ENCODE measurements at places on chromosomes 5 and 9.
A peak's percentile ranks its signal among the peaks of the same experiment; 100 is the strongest.

GRCh38 chr5:113029614-113030013, 53.0 kb downstream of the DCP2 start:
- no peak for DNase-seq

GRCh38 chr9:136984464-136985026, 1.8 kb downstream of the LCNL1 start:
- no peak for DNase-seq

DNA sequence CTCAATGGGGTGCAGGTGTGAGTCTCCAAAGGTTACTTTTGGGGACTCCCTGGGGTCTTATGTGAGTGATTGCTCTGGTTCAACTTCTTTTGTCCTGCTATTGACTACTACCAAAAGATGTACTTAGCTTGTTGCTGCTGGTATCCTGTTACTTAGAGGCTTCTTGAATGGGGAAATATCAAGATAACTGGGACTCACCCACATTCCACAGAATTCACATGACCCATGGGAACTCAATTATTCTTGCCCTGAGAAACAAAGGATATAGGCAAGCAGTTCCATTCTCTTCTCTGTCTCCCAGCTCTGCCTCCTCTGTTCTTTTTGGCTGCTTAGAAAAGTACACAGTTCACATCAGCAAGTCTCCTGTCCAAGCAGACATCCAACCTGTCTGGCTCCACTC, 105.9 kb downstream of the UNC13B start:
- DNase-seq = no peak

DNA sequence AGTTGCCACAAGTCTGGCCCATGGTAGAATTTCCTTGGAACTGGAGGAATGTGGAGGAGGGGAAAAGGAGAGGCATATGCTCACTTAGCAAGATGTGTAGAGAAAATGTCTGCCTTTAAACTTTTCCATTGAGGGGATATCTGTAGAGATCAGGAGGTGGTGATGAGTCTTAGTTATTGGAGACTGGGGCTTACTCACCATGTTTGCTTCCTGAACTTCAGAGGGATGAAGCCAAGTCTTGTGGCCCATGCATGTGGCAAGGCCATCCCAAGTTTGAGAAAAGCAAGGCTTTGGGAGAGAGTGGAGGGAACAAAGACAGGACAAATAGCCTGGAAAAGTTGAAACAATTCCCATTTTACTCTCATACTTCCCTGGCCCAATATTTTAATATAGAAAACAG, 124.5 kb downstream of the GDNF start:
- no peak for DNase-seq

- no peak for DNase-seq
These were observed 254.6 kb downstream of the SMARCA2 start for GRCh38 chr9:2269778-2270177.

- DNase-seq = no peak
These were observed 485.9 kb downstream of the PSAT1 start for GRCh38 chr9:78782858-78783257.

- DNase-seq = no peak
These were observed 878.9 kb upstream of the WWC1 start for GRCh38 chr5:167412556-167412955.

- no peak for DNase-seq
These were observed 265.5 kb upstream of the ADAMTSL1 start for GRCh38 chr9:18208166-18209059.

DNA sequence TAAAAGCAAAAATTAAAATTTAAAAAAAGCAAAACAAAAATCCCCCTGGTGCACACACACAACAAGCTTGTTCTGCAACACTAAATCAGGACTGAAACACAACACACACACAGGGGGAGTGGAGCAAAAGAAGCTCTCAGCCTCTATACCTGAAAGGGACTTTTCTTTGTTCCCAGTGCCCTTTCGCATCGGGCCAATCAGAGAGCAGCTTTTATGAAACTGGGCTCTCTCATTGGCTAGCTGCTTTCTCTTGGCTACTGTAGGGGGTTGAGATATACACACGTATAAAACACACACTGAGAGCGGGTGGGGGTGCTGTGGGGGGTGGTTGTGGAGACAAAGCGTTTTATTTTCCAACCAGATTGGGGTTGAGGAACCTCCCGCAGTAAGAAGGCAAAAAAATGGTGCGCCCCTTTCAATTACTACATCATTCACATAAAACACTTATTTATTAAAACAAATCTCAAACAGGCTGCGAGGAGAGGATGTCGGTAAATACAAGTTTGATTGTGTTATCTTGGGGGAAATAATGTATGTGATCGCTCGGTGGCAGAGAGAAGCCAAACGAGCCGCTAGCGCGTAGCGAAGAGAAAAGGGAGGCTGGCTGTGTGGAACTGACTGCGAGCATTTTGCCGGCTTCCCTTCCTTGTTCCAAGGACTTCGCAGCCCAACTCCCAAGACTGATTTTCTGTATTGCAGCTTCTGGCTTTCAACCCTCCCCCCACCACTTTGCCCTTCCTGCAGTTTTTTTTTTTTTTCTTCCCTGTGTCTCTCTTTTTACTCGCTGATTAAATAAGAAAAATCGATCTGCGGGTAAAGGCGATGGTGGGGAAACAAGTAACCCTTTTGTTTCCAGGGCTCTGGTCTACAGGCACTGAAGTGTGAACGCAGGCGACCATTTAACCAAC, 2.5 kb upstream of the ZNF608 start:
- DNase-seq = peak; percentile 96

- DNase-seq = no peak
These were observed 181.0 kb upstream of the CD180 start for GRCh38 chr5:67377631-67378030.

DNA sequence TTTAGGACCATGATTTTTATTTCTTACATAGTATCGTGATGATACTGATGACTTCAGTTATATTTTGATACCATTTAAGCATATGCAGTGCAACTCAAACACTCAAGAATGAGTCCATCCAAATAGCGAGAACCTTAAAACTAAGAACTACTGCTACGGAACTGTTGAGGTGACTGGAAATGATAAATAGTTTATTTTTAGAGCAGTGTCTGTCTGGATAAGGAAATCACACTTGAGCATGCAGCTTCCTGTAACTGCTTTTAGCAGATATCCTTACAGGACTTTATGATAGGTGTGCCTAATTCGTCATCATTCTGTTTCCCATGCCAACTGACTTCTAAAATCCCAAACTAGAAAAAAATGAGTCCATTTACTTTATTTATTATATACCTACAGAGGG, 85.5 kb downstream of the ADGRV1 start:
- no peak for DNase-seq

DNA sequence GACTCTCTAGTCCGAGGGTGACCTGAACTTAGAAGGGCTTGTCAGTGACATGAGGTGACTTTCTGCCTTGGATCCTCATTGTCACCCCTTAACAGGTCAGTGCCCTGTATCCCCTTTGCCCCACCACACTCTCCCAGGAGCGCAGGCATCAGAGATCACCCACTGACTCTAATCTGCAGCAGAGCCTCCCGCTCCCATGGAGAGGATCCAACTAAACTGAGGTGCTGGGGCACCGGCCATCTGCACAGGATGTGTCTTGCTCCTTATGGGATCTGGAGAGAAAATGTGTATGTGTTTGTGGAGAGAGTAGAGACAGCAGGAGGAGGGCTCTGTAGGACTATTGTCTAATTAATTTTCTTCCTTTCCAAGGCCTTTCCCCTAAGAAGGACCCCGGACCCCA, 213.7 kb downstream of the ROR2 start:
- no peak for DNase-seq

DNA sequence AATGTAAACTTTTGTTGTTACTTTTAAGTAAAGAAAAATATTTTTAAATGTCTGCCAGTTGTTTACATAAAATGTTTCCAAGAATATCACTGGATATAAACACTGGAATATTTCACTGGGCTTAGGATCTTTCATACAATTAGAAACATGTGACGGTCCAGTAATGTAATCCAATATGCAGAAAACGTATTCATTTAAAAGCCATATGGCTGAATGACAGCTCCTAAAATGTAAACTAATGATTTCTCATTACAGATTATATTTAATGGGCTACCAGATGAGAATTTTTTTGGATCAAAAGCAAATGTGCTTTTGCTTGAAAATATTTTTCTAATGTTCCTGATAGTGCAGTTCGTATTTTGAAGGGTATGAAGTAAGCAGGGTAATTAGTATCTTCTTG, 124.3 kb downstream of the TTC39B start:
- DNase-seq = no peak

GRCh38 chr5:91175708-91176107, 207.4 kb downstream of the ARRDC3 start:
- DNase-seq = no peak

Data from NCI-H1436 treated with DMSO at 0.1 percent for 48 hours (cell line).